ENCODE measurements at places on chromosomes 11 and 22.
A peak's percentile ranks its signal among the peaks of the same experiment; 100 is the strongest.

- no peak for DNase-seq
Observed at GRCh38 chr11:67429038-67429668, 859 bp downstream of the RPS6KB2 start.

- DNase-seq, result no peak
Observed at GRCh38 chr22:24497841-24498258, 2.7 kb downstream of the UPB1 start.

GRCh38 chr22:42022162-42022847 lies 23.7 kb downstream of the WBP2NL start:
- no peak for DNase-seq

DNA sequence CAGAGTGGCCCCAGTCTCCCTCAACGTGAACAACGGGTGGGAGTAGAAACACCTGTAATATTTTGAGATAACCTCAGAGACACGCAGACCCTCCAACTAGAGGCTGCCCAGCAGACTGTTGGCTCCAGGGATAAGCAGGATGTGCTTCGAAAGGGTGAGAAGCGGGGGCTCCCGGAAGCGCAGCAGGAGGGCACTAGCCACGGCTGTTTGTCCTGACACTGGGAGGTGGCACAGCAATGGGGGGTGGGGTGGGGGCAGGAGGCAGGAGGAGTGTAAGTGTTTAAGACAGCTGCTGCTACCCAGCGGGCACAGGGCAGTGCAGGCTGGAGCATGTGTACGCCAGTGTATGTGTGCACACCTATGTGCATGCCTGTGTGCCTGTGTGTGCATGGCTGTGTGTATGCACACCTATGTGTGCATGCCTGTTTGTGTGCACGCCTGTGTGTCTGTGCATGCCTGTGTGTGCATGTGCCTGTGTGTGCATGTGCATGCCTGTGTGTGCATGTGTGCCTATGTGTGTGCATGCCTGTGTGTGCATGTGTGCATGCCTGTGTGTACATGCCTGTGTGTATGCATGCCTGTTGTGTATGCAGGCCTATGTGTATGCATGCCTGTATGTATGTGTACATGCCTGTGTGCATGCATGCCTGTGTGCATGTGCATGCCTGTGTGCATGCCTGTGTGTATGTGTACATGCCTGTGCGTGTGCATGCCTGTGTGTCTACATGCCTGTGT lies 154.7 kb downstream of the SHANK2 start:
- DNase-seq, result no peak

DNA sequence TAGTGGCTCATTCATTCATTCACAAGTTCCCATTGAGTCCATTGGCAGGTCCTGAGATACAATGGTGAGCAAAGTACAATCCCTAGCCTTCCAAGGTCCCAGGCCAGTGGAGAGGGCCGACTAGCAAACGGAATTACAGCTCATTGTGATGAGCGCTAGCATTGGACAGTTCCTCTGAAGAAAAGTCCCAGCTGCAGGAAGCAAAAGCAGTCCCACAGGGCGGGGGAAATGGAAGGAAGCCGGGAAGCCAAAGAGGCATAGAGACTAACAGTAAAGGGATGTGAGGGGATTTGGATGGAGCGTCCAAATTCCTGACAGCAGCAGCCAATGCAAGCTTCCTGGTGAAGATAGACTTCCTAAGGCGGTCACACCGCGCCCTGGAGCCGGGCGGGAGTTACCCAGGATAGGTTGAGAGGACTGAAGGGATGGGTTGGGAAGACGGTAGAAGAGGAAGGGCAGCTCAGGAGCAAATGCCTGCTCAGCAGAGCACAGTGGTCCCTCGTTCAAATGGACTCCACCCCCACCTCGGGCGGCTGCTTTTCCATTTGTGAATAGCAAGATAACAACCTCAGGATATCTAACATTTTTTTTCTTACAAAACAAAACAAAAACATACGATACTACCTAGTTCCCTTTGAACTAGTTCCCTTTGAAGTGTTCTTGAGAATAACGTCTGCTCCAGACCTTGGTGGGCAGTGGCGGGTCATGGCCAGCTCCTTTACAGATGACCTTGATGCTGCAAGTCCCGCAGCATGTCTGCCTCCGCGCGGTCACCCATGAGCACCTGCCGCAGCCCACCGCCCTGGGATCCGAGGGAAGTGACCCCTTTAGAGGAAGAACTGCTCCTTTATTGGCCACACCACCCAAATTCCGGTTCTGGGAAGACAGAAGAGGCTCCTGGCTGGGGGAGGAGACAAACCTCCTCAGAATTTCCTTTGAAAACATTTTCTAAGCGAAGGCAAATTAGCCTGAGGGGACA lies 132.9 kb downstream of the RASSF10 start:
- DNase-seq, result no peak

- no peak for DNase-seq
Observed at GRCh38 chr11:130617001-130617400, 168.6 kb downstream of the ADAMTS15 start.

DNA sequence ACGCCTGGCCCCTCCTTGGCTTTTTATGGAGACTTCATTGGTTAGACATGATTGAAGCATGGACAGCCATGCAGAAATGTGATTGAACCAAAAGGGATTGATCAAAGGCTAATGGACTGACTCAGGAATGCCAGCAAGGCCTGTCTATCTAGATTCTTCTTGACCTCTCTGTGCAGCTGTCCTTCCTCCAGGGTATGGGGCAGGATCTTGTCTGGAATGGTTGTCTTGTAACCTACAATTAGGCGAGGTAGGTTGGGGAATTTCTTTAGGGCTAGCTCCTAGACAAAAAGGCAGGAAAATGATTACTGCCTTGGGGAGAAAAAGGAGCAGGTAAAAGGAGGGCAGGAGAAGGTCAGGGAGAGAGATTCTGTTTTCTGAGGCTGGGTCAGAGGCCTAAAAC lies 59.6 kb upstream of the INCENP start:
- DNase-seq, result no peak

GRCh38 chr11:134261626-134262488 lies 8.5 kb downstream of the ACAD8 start:
- no peak for DNase-seq

GRCh38 chr11:67376873-67377808 lies 3.7 kb upstream of the CLCF1 start:
- DNase-seq, result no peak

- peak; percentile 23 for DNase-seq
Observed at GRCh38 chr11:21511835-21512440, 680.9 kb upstream of the ANO5 start.

DNA sequence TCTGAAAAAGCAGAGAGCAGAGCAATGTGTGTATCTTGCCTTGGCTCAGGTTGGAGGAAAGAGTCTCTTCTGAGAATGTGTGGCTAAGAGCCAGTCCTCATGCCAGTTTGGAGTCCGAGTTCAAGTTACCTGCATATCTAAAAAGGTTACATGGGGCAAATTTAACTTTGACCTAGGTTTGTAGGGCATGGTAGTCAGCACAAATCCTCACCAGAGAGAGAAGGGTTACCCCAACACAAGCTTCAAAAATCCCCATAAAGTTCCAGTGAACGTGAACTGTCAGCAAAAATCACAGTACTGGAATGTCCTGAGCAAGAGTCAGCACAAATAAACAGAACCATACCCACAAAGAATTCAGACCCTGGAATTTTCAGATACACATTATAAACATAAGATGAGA lies 13.8 kb downstream of the SDHD start:
- no peak for DNase-seq

DNA sequence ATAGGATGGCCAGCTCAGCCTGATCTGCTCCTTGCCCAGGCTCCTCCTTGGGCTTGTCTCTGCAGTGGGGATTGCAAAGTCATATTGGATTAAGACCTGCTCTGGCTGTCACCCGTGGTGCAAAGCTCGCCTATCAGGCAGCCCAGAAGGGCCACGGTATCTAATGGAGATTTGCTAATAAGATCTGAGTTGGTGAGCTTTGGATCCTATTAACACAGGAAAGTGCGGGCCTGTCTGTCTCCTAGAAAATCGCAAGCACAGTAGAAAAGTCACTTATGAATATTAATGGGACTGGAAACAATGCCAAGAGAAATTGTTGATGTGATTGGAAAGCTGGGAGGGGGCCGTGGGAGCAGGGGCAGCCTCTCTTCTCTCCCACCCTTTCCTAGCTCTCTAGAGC lies 72.8 kb downstream of the CHST1 start:
- DNase-seq, result no peak

- DNase-seq, result no peak
Observed at GRCh38 chr22:40469181-40469580, 98.8 kb downstream of the SGSM3 start.

DNA sequence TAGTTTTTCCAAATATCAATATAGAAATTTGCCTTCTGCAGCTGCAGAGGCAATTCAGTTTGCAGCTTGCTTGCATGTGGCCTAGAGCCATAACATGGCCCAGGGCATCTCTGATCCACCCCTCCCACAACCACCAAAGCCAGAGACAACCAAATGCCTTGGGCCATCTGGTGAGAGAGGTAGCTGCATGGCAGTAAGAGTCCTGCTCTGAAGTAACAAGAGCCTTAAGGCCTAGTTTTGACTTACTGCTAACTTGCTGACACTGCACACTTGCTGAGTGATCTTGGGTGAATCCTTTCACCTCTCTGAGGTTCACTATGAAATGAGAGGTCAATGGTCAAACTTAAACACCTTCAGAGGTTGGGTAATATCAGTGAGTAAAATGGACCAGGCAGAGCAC lies 4.9 kb upstream of the SPECC1L start:
- DNase-seq, result no peak

DNA sequence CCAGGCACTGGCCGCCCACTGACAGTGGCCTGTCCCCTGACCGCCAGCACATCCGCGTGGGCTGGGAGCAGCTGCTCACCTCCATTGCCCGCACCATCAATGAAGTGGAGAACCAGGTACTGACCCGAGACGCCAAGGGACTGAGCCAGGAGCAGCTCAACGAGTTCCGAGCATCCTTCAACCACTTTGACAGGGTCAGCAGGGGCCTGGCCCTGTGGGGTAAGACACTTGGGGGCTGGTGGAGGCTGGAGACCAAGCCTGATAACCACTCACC lies 6.5 kb downstream of the CTSF start:
- no peak for DNase-seq

DNA sequence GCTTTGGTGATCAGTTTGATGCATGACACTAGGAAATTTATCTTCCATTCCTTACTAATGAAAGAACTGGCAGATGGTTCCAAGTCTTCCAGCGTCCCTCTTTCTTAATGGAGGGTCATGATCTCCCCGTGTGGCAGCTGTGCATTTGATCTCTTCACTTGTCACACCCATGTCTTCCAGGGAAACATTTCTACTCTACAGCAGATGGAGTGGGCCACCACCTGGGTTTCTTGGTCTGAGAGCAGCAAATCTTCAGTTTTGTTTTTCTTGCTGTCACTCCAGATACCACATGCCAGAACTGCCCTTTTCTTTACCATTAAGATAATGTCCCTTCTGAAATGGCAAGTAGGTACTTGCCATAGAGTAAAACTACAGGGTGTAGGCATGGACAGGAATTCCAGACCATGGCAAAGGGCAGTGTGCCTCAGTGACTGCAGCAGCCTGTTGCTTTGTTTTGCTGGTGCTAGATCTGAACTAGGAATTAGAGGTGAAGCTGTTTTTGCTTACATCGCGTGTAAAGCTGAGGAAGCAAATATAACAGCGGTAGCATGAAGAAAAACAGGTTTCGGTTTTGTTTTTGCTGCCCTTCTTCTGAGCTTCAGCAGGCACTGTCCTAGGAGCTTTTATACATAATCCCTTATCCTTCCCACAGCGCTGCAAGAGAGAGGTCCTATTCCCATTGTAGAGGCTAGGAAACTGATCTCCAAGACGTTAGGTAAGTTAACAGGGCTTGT lies 20.7 kb upstream of the C11orf96 start:
- DNase-seq, result no peak

GRCh38 chr11:48366365-48366764 lies at the start of gene OR4C5:
Gene OR4C5 (minus strand): TSS chr11:48366465. CDS start chr11:48366465, 0 bp downstream.
- no peak for DNase-seq
